ENCODE measurements at places on chromosomes 2 and 18.

GRCh38 chr2:200254773-200255172 is 51.7 kb upstream of the SPATS2L start:
- no peak for DNase-seq

DNA sequence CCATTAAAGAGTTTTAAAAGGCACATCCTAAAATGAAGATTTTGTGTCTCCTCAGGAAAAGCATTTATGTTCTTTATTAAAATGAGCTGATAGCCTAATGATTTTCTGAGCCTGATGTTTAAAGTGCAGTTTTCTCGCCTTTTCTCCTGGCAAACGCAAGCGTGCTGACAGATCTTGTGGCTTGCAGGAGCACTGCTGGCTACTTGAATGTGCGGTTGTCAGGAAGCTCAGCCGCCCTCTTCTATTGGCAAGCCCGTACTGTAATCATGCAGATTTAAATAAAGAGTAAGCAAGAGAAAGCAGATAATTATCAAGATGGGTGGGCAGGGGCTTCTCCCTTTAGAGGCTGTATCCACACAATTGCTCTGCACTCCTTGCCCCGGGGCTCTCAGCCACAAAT is 139.5 kb upstream of the SPHKAP start:
- DNase-seq: no peak

DNA sequence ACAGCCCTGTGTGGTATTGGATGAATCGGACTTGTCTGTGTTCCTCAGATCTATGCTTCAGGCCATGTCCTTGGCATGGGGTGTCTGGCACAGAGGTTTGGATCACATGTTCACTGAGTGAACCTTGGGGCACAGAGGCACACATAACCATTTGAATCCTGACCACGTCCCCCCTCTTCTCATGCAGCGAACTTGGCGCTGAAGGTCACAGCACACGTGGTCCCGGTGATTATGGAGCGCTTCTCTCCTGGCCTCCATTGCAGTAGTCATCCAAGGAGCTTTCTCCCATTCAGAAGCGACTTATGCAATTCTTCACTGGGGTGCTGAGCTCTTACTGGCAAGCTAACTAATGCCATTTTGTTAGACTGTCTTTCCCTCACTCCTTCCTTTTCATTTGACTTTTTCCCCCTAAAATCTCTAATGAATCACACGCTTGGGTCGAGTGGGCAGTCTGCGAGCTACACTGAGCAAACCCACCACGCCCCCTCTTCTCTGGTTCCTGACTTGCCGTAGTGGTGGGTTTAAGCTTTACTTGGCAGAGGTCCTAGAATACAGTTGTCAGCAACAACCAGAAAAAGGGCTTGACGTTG is 59.4 kb downstream of the KCNG2 start:
- no peak for DNase-seq

DNA sequence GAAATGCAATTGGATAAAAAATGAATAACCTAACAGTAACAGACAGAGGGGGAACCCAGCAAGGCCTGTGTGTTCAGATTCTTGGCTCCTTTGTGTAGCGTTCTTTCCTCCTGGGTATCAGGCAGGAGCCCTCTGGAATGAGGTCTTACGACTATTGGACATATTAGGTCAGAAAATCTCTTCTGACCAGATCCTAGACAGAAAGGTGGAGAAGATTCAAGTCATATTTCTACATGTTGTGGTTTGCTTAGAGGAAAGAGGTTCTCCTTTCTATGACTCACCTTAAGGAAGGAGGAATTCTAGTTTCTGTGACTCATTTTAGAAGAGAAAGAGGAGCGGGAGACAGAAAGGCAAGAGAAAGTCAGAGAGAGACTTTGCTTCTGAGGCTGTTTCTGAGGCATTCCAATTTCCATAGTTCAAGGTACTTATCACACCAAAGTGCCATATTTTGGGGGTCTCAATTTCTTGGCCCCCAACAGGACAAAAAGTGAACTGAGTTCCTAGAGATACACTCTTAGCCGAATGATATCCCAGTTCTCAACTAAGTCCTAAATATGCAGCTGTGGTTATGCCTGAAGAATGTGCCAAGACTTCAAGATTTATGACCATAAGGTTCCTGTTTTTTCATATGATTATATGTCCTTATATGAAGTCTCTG is 618.6 kb downstream of the ZEB2 start:
- DNase-seq: no peak

DNA sequence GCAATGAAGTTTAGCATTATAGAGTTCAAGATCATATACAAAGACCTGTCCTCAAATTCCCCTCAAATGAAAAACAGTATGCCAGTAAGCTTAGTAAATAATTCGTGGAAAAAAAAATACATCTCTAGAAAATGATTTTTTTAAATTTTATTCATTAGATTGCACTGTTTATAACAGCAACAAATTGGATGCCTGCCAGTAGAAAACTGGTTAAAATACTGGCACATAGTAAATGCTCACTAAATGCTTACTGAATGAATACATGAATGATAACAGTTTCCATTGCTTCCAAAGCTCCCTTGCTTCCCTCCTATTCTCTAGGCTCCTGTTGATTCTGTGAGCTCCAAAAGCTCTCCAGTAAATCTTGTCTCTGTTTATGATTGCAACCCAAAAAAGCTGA is 25.5 kb upstream of the SEH1L start:
- DNase-seq: no peak

DNA sequence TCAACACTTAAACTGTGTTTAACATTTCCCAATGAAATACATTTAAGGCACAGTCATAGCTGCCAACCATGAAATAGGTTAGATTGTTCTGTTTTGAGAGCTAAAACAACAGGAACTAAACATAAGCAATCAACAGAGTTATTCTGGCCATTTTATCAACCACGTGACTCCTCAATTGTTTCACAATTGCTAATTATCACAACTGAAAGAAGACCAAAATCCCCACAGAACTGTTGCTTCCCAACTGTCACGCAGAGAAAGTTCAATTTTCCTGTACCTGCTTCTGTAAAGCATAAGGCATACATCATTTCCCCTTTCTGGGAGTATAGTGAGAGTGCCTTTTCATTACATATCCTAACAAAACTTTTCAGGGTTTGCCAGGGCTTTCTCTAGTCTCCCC is 248.6 kb downstream of the EPHA4 start:
- no peak for DNase-seq

- DNase-seq: no peak
These were observed 103.2 kb upstream of the SMIM21 start for GRCh38 chr18:75530566-75531211.

- no peak for DNase-seq
These were observed 436.9 kb downstream of the SLC4A3 start for GRCh38 chr2:220064111-220065030.

DNA sequence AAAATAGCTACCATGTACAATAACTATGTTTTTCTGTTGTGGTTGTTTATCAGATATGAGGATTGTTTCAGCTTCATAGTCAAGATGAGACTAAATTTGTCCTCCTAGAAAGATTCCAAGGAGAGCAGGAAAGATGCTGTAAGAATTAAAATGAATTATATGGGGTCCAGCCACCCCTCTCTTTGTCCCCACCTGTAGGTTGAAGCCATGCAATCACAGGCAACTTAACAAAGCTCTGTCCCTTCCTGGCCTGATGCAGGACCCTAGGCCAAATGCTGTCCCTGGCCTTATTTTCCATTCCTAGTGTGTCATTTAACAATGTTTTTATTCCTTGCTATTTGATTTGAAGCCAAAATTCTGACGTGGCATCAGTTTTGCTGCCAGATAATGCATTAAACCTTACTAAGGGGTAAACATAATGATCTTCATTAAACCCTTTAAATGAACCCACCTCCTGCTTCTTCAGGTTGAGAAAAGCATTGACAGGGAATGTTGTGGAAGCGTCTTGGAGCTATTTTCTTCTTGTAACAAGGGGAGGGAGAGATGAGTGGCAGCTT is 240.9 kb upstream of the ZNF521 start:
- no peak for DNase-seq

DNA sequence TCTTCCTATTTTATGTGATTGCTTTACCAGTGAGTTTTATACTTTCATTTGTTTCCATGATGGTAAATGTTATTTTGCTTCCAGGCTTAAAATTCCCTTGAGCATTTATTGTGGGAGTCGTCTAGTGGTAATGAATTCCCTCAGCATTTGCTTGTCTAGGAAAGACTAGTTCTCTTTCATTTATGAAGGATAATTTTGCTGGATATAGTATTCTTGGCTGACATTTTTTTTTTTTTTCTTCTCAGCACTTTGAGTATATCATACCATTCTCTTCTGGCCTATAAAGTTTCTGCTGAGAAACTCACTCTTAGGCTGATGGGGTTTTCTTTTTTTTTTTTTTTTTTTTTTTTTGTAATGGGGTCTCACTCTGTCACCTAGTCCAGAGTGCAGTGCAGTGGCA is 99.1 kb downstream of the EDAR start:
- no peak for DNase-seq

- DNase-seq: no peak
These were observed 839.6 kb downstream of the TSN start for GRCh38 chr2:122595065-122595464.

GRCh38 chr2:41913311-41913710 is 134.5 kb upstream of the PKDCC start:
- no peak for DNase-seq

DNA sequence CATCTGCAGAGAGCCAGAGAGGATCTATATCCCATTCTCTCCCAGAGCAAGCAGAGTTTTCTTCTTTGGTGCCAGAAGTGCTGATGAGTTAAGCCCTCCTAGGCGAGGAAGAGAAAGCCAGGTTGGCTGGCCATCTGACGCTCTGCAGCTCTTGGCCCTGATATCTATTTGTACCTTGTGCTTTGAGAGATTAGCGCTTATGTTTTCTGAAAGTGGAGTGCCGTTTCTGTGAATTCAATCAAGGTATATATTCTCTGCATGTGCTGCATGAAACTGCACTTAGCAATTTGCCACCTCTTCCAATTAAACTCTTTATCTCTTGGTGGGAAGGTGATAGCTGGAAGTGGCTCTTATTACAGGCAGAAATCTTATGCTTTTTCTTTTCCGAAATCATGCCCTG is 177.5 kb downstream of the LPIN1 start:
- DNase-seq: no peak

DNA sequence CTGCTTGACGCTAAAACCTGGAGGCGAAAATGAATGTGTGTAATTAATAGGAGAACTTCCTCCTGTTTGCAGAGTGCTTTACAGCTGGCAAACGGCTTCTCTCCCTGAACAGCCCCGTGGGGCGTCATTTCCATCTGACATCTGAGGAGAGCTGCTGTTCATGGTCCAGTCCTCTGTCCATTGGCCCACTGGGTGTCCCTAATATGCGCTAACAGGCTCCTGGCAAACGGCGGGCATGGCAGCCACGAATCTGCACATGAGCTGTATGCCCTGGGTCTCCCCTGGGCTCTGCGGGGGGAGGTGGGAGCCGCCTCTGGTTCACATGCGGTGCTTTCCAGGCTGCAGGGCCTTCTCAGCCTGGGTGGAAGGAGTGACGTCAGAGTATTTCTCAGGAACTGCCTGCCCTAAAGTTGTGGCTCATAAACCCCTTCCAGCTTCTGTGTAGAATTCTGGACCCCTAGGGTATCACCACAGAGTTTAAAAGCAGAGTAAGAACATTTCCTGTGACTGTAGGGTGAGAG is 73.2 kb downstream of the LRRFIP1 start:
- peak; percentile 44 for DNase-seq

- no peak for DNase-seq
These were observed 133.4 kb upstream of the GLI2 start for GRCh38 chr2:120602251-120602650.

DNA sequence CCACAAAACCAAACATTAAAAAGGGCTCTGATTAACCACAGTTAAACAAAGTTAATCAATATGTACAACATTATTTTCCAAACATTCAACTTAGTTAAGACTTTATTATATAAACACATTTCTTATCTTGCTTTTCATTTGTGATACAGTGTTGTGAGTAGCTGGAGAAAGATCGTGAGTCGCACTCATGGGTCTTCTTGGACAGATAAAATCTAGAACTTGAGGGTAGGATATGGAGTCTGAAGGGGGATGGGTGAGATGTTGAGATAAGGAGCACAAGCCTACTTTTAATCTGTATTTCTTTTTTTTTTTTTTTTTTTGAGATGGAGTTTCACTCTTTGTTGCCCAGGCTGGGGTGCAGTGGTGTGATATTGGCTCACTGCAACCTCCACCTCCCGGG is 22.6 kb upstream of the TMEM214 start:
- no peak for DNase-seq

DNA sequence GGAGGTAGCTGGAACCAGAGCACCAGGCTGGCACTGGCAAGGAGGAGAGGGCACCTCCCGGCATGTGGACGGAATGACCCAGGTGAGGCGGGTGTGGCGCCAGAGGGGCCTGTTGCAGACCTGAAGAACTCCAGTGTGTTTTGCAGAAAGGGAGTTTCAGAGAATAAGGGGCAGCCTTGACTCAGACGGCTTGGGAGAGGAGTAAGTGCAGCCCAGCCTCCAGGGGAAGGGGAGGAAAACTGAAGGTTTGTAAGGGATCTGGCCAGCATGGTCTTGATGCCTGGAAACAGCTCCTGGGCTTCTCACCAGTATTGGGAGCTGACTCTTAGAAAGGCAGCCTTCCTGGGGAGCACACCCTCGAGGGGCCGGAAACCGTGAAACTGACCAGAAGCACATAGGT is 101.1 kb downstream of the AGAP1 start:
- DNase-seq: no peak

DNA sequence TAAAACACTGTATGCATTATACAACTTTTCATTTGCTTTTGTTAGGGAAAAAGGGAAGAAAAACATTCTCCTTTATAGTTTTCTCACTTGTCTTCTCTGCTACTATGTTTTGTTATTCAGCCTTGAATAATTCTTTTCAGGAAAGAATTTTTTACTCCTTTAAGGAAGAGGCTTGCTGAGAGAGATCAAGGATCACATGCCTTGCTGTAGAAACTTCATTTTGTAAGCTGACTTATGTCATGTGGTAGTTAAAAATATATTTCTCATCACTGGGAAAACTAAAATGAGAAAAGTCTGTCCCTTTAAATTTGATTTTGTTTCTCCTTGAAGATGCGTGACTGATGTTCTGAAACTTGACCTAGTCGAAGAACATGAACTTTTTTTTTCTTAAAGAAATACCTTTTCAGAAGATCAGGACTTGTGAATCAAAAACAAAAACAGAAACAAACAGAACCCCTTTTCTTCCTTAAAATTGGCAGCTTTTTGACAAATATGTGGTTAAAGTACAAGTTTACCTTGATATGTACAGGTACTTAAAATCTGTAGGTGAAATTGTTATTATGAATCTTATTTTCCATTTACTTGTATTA is 145.1 kb downstream of the COMMD1 start:
- DNase-seq: no peak

All from large intestine (tissue), 12 donors.